GM12878 (cell line): ENCODE measurements at places on chromosomes 7 and 10. TPM values are rescaled to one million over a fixed set of nuclear protein-coding genes. Genes with fewer than 3 reads are reported as not detected.
A peak's percentile ranks its signal among the peaks of the same experiment; 100 is the strongest.

GRCh38 chr7:128908750-128909624, 1.5 kb downstream of the KCP start:
- H3K4me3 ChIP-seq = no peak overlapping the region
- H3K27me3 ChIP-seq = no peaks in the 10 kb centered on the region
- H3K27ac ChIP-seq = no peak overlapping the region

Gene CFAP69
- polyA plus RNA-seq = 0.84 and 1.2 TPM in 2 replicates

Gene CLDN3
- not detected in 2 replicates for polyA plus RNA-seq

- no peak overlapping the region for H3K4me3 ChIP-seq
- no peaks in the 10 kb centered on the region for H3K27me3 ChIP-seq
- no peak overlapping the region for H3K27ac ChIP-seq
- peaks cover 12% of the 10 kb centered on the region for H3K4me1 ChIP-seq
- H3K36me3 ChIP-seq = no peaks in the 10 kb centered on the region
Observed at GRCh38 chr7:73715648-73716317, 3.7 kb downstream of the STX1A start.

Gene CARD11
- polyA plus RNA-seq = 19.8 and 21.0 TPM in 2 replicates

DNA sequence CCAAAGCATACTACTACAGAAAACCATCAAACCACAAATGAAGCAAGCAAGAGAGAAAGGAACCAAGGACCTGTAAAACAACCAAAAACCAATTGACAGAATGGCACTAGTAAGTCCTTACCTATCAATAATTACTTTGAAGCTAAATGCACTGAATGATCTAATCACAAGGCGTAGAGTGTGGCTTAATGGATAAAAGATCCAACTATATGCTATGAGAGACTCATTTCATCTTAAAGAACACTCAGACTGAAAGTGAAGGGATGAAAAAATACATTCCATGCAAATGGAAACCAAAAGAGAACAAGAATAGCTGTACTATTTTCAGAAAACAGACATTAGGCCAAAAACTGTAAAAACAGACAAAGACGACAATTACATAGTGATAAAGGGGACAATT, 70.7 kb downstream of the CRPPA start:
- no peaks in the 10 kb centered on the region for H3K36me3 ChIP-seq
- H3K27ac ChIP-seq = no peak overlapping the region
- H3K4me1 ChIP-seq = no peaks in the 10 kb centered on the region
- DNase-seq = no peak
- H3K4me3 ChIP-seq = no peak overlapping the region

DNA sequence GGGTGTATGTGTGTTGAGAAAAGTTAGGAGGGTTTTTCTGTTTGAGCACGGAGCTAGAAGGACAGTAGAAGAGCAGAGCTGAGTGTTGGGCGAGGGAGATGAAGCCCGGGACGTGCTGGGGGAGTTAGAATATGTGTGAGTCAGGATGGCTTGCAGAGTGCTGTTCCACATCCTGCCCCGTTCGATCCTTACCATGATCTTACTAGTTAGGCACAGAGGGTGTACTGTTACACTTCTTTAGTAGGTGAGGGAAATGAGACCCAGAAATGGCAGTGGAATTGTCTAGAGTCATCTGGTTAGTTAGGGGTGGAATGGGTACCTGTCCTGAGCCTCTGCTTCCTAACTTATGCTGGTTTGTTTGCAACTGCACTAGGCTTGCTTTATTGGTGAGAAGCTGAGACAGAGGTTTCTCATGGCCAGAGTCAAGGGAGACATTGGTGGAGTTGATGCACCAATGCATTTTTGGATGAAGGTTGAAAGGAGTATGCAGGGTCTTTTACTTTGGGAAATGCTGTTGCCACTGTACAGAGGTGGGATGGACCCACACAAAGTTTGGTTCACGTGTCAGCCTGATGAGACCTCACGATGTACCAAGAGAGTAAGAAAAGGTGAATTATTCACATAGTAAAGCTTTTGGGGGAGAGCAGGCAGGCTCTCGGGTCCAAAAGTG, 42.4 kb downstream of the CCNY start:
- no peak for DNase-seq
- H3K27me3 ChIP-seq = no peaks in the 10 kb centered on the region
- peak overlapping the region; percentile 67 for H3K27ac ChIP-seq
- H3K36me3 ChIP-seq = no peaks in the 10 kb centered on the region
- peak overlapping the region; percentile 46; the same call in 1 of the 2 replicates for H3K4me3 ChIP-seq

Gene TMEM196
- polyA plus RNA-seq = not detected in 2 replicates

GRCh38 chr7:67267914-67268313, 271.3 kb downstream of the TYW1 start:
- no peak overlapping the region for H3K4me3 ChIP-seq
- H3K27me3 ChIP-seq = no peaks in the 10 kb centered on the region
- no peaks in the 10 kb centered on the region for H3K4me1 ChIP-seq
- H3K36me3 ChIP-seq = no peaks in the 10 kb centered on the region

Gene CXCL12
- polyA plus RNA-seq = 0.59 and 0.75 TPM in 2 replicates

DNA sequence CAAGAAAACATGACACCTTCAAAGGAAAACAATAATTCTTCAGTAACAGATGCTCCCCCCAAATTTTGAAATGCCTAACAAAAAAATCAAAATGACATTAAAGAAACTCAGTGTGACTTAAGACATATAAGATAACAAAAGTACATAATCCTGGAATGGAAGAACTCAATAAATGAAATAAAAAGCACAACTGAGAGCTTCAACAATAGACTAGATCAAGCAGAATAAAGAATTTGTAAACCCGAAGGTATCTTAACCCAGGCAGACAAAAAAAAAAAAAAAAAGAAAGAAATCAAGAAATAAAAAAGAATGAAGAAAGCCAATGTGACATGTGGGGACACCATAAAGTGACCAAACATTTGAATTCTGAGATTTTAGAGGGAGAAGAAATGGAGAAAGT, 27.7 kb upstream of the LRRD1 start:
- no peaks in the 10 kb centered on the region for H3K4me1 ChIP-seq
- no peaks in the 10 kb centered on the region for H3K27me3 ChIP-seq
- no peak overlapping the region for H3K4me3 ChIP-seq
- DNase-seq = no peak
- peaks cover 7% of the 10 kb centered on the region for H3K36me3 ChIP-seq
- no peak overlapping the region for H3K27ac ChIP-seq

DNA sequence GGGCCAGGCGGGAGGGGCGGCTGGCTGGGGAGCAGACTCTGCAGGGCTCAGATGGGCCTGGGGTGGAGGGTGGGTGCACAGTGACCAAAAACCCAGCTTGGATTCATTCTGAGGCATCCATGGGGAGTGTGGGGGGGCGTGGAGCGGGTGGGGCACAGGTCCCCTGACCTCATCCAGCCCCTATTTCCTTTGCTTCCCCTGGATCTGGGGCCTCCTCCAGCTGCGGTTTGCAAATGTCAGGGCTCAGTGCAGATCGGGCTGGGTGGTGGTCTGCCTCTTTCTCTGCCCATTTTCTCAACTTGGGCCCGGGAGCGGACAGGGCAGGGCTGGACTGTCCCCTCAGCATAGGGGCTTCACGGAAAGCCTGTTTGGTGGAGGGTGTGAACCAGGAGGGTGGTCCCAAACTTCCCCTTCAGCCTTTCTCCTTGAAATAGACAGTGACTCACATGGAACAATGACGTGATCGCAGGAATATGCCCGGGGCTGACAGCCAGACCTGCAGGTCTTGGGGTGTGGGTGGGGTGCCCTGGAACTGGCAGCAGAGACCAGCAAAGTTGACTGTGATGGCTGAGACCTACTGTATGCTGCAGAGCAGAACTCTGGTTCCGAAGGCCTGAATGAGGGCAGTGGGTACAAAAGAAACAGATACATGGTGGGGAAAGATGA, 72.9 kb upstream of the PODXL start:
- DNase-seq = no peak
- no peaks in the 10 kb centered on the region for H3K4me1 ChIP-seq
- H3K36me3 ChIP-seq = no peaks in the 10 kb centered on the region
- H3K27me3 ChIP-seq = peaks cover 9% of the 10 kb centered on the region
- H3K4me3 ChIP-seq = no peak overlapping the region

Gene TRIM74
- polyA plus RNA-seq = 0.11 and 0.48 TPM in 2 replicates

GRCh38 chr7:91055219-91055618, 209.0 kb upstream of the FZD1 start:
- no peak for DNase-seq
- H3K36me3 ChIP-seq = no peaks in the 10 kb centered on the region; the same call in 1 of the 2 replicates
- H3K27me3 ChIP-seq = no peaks in the 10 kb centered on the region
- no peak overlapping the region for H3K27ac ChIP-seq
- no peak overlapping the region for H3K4me3 ChIP-seq

GRCh38 chr7:121107923-121108498, 119.5 kb downstream of the CPED1 start:
- DNase-seq = peak; percentile 11
- H3K36me3 ChIP-seq = no peaks in the 10 kb centered on the region
- H3K27ac ChIP-seq = no peak overlapping the region
- H3K4me3 ChIP-seq = no peak overlapping the region

- no peaks in the 10 kb centered on the region for H3K27me3 ChIP-seq
- H3K27ac ChIP-seq = no peak overlapping the region
- no peaks in the 10 kb centered on the region for H3K36me3 ChIP-seq
- DNase-seq = no peak
Observed at GRCh38 chr7:35657125-35657524, 37.8 kb downstream of the HERPUD2 start.

Gene CABCOCO1
- not detected in 2 replicates for polyA plus RNA-seq

GRCh38 chr7:149734791-149735075, 38.7 kb downstream of the ZNF467 start:
- no peak overlapping the region for H3K27ac ChIP-seq
- DNase-seq = no peak
- no peaks in the 10 kb centered on the region; the same call in 1 of the 2 replicates for H3K4me1 ChIP-seq
- peaks cover 2% of the 10 kb centered on the region for H3K36me3 ChIP-seq

- H3K27me3 ChIP-seq = no peaks in the 10 kb centered on the region
- H3K36me3 ChIP-seq = no peaks in the 10 kb centered on the region
- no peak overlapping the region for H3K27ac ChIP-seq
- H3K4me3 ChIP-seq = no peak overlapping the region
Observed at GRCh38 chr10:8616166-8616565, 561.7 kb downstream of the GATA3 start.

- DNase-seq = no peak
- H3K36me3 ChIP-seq = peaks cover 2% of the 10 kb centered on the region; the same call in 1 of the 2 replicates
- H3K4me3 ChIP-seq = no peak overlapping the region
- no peaks in the 10 kb centered on the region for H3K4me1 ChIP-seq
- H3K27me3 ChIP-seq = no peaks in the 10 kb centered on the region
Observed at GRCh38 chr7:135362871-135363270, 129.2 kb downstream of the STRA8 start.
